Activated T-helper 1 cell treated with Interleukin-2 at 50 U/mL for 16 hours (primary cell): ENCODE measurements at places on chromosomes 3 and 15.

DNA sequence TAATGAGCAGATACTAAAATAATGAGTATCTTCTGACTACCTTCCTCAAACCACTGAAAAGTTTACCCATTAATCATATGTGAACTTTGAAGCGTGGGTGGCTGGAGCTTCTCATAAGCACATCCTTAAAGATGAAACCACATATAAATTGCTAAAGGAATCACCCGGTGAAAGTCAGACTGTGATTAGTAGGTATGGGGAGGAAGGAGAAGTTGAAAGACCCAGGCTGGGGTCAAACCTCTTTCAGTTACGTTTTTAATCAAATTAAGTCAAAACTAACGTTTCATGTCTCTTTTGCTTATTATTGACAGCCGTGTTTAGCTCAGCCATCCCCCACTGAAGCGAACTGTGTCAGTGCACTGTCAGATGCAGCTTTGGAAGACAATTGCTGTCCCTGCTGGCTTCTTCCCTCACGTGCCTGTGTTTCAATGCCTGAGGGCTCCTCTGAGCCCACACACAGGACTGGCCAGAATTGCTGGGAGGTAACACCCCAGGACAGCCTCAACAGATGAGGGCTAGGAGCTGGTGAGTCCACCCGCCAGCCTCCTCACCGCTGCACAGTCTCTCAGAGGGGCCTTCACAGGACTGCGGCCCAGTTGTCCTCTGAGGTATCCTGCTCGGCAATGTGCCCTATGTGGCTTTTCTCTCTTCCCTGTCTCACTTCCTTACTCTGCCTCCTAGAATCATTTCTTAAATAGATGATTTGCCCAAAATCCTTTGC lies 29.3 kb upstream of the SH3BP5 start:
- no peak for DNase-seq

DNA sequence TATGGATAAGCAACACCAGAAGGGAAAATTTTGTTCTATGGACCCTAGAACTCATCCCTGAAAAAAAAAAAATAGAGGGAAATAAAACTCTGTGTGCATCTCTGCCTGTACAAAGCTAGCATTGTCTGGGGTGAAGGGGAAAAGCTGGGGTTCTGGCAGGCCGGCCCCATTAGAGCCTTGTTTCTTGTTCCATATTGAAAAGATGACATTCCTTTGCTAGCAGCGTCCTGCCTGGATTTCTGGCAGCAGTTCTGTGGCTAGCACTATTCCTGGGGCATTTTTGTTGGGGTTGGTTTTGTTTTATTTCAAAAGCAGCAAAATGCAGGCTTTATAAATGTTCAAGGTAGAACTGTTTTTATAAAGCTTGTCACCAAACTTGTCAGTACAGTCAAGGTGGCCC lies 45.2 kb downstream of the RARB start:
- no peak for DNase-seq

DNA sequence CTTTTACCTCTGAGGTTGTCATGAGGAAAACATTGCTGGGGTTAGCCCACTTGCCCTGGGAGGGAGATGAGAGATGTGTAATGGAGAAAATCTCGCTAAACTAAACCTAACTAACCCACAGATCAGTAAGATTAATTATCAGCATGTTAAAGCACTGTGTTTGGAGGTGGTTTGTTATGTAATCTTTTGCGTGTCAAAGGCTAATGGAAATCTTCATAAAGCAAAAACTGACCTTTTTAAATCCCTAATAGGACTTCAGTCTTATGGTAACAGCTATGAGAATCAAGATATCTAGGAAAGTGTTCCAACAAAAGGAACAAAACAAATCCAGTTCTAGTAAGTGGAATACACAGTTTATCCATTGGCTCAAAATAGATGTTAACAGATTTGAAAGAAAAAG lies 102.7 kb downstream of the PLOD2 start:
- no peak for DNase-seq

DNA sequence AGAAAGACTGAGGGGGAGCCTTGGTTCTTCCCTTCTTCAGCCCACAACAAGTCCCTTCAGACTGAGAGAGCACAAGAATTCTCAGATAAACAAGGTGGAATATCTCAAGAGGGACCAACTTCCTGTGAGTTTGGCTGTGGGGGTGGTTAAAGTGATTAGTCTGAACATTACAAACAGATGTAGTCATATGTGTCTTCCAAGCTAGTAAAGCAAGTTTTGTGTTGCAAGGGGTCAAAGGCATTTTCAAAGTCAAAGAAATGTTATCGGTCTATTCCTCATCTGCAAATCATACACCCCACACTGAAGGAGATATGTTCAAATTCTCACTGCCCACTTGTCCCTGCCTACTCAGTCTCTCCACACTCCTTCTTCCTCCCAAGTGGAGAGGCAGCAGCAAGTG lies 242.5 kb downstream of the FAM43A start:
- DNase-seq = no peak
